ENCODE measurements at places on chromosomes 5 and 9.
A peak's percentile ranks its signal among the peaks of the same experiment; 100 is the strongest.

DNA sequence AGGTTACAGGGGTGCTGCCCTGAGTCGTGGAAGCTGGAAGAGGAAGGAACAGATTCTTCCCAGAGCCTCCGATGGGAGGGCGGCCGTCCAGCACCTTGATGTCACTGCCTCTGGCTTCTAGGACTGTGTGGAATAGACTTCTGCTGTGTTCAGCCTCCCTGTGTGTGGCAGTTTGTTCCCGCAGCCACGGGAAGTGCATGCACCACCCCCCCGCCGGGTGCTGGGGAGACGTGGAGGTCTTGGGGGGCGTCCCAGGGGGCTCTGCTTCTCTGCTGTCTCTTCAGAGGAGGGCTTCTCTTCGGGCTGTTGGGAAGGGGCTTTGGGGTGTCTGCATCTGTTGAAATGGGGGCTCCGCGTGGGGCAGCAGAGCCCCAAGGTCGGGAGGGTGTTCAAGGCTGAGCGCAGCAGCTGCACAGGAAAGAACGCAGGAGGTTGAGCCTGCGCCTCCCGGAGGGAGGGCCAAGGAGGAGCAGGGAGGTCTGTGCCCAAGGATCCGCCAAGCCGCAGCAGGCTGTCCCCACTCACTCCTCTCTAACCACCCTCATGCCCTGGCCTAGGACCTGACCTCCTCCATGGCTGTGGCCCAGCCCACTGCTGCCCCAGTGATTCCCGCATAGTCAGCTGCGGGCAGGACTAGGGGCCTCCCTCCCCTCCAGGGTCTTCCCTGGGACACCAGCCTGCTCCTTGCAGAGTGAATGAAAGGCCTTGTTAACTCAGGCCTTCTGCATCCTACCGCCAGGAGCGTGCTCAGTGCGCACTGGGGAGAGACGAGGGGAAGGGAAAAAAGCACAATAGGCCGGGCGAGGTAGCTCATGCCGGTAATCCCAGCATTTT is 45.0 kb downstream of the ROPN1L start:
- DNase-seq, result no peak

DNA sequence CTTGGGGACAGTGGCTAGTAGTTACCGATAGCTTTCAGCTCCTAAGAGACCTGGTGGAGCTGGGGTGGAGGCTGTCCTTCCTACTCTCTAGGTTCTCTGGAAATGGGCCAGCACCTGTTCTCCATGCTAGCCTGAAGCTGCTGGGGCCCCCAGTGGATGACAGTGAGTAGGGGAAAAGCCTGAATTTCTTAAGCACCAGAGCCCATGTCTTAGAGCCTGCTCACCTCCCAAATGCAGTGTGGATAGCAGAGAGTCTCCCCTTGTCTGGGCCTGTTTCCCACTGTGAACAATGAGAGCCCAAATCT is 105.8 kb downstream of the DAB2IP start:
- no peak for DNase-seq

DNA sequence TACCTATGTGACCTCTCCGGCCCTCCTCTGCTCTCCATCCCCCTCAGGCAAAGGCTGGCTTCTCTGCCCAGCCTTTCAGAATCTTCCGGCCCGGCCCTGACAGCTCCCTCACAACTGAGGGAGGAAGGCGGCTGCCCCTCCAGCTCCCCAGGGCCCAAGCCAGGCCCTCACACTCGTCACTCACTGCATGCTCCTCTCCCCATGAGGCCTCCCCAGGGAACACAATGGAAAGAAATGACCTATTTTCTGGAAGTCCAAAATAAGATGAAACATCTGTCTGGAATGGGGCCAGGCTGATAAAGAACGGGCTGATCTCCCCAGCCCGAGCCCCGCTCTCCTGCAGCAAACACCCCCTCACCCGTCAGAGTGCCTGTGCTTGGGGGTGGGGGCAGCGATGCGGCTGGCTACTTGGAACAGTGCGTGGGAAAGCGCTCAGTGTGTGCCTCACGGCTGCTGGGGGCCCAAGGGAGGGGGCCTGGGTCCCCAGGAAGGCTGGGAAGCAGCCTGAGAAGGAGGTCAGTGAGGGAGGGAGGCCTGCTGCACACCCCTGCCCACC is 11.3 kb downstream of the PDGFRB start:
- no peak for DNase-seq

DNA sequence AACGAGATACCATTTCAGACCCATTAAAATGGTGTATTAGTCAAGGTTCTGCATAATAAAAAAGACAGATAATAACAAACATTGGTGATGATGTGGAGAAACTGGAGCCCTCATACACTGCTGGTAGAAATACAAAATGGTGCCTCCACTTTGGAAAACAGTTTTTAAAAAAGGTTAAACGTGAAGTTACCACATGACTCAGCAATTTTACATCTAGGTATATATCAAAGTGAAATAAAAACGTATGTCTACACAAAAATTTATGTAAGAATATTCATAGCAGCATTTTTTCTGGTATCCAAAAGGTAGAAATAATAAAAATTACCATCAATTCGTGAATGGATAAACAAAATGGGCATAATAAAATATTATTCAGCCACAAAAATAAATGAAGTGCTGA is 519.8 kb downstream of the TLE4 start:
- no peak for DNase-seq

DNA sequence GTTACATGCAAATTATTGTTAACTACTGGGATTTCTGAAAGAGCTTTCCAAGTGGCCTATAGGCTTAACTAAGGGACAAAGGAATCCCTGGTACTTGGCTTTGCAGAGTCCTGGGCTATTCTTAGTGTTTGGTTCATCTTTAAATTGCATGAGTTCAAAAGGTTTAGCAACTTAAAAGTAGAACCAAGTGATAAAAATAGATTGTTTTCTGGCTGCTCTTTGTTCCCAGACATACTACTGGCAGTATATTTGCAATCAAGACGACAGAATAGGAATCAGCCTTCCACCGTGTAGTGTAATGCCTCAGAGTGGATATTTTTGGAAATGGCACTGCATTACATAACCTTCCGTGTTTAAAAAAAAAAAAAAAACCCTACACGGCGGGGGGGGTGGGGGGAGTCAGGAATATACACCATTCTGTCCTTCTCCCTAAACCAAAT is 1.0 kb downstream of the NREP start:
- peak; percentile 59 for DNase-seq

DNA sequence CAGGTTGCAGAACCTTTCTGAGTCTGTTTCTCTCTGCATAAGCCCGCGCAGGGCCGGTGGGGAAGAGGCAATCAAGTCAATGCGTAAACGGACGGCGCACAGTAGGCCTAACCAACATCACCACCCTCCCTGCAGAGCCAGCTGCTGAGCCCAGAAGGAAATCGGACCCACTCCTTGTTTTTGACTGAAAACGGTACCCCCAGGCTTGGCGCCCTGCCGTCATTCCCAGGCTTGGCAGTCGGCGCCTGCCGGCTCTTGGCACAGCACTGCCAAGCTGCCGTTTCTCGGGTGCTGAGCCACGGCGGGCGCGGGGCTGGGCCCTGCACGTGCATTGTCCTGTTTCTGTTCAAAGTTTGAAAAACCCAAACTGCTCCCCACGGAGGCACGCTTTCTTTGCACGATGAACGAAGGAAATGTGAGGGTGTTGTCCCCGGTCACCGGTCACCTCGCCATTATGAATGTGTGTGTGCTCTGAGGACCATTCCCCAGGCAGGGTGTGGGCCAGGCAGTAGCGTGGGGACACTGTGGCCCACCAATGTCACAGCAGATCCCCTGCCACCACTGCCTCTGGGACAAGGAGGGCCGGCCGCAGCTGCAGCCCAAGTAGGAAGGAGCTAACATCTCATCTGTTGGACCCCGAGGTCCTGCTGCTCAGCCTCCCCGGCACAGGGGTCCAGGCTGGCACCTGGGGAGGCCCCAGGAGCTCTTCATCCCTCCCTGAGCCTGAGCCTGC is 20.1 kb downstream of the FIBCD1 start:
- no peak for DNase-seq

DNA sequence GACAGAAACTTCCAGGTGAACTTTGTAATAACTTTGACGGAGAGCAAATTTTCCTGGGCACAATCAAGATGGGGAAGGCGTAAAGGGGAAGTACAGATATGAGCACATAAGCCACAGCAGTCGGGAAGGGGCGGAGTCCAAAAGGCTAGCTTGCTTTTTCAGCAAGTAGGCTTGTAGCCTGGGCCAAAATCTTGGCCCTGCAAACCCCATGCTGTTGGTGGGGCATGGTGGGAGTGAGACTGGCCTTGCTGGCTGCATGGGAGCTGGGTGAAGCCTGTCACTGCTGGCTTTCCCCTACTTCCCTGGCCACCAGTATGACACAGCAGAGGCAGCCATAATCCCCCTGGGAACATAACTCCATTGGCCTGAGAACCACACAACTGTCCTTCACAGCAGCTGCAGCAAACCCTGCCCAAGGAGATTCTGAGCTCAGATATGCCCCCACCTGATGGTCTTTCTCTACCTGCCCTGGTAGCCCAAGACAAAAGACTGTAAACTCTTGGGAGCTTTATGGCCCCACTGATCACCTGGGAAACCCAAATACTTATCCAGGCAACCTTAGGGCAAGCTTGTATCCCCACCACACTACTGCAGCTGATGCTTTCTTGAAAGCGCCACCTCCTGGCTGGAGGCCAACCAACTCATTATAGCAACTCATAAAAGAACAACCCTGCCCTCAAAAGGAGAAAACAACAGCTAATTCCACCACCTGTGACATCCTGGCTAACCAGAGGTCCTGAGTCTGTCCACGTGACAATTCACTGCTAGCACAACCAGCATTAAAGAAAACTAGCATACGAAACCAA is 24.0 kb downstream of the DCTN4 start:
- DNase-seq, result no peak

DNA sequence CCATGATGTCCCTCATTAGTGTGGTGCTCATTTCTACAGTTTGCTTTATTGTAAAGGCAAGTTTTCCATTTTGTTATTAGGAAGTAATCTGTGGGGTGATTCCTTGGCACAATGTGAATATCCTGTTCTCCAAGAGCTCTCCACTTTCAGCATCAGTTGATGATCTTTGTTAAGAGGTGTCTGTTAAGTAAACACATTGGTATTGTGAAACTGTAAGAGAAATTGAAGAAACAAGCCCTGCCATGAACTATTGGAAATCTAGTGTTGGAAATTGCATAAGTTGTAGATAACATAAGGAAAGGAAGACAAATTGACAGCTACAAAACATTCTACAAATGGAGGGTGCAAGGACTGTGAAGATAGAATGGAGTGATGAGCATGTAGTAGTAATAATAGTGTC is 17.2 kb downstream of the RNF14 start:
- DNase-seq, result no peak

- no peak for DNase-seq
Measured at GRCh38 chr5:168179192-168179593, 112.3 kb upstream of the WWC1 start.

GRCh38 chr5:32450952-32451351 is 6.4 kb upstream of the ZFR start:
- DNase-seq, result no peak

GRCh38 chr9:121821326-121821725 is 169.9 kb downstream of the DAB2IP start:
- no peak for DNase-seq

DNA sequence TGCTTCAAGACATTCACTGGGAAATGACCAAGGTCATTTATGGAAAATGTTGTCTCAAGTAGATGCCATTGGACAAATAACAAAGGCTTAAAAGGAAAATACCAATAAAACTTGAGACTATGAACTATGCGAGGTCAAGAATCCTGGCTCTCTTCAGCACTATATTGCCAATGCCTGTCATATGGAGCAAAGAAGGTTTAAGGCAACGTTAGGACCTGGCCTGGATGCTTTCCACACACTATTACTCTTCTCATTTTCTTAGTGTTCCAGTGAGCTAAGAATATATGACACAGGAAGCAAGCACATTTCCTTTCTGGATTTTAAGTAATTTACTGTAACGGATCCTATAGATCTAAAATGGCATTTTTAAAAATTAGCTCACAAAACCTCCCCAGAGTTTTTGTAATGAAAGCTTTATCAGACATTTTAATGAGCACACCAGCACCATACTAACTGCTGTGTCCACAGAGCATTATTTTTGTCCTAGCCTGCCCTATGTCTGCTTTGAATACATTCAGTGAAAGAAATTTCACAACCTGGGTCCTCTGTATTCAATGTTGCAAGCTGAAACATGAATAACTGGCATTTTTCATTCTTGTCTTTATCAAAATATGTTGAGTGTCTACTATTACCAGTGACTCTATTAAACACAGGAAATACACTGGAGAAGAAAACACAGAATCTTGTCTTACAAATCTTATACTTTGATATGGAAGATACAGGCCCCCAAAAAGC is 315.6 kb downstream of the CETN3 start:
- no peak for DNase-seq

GRCh38 chr9:18349530-18349929 is 124.4 kb upstream of the ADAMTSL1 start:
- DNase-seq, result no peak

- no peak for DNase-seq
Measured at GRCh38 chr5:103490030-103490739, 72.4 kb downstream of the NUDT12 start.

DNA sequence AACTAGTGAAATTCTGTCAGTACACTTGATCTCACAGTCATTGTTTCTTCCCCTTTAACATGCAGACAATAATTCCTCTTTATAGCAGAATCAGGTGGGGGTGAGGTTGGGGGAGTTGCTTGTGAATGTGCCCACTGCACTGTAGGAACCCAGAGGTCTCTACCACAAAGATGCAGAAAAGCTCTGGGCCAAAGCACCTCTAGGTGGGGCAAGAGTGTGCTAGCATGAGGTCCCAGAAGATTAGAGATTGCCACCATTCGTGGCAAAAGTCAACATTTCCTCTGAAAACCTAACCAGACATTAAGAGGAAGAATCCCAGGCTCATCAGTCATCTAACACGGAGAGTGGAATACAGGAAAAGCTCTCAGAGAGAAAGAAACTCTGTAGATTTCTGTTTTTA is 74.5 kb downstream of the PTCD2 start:
- DNase-seq, result no peak

DNA sequence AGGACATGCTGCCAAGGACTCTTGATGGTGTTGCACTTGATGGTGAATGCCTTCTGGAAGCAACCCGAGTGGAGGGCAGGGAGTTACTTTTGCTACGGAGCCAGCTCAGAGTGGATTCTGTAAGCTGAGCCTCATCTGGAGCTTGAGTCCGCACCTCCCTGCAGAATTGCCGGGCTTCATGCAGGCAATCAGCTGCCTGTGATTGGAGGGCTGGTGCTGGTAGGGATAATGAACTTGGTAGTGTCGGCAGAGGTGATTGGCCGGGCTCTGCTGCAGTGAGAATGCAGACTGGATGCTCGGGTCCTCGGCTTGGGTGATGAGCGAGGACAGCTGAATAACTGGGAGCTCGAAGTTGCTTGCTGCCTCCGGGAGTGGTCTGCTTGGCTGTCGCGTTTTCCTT is 23.1 kb downstream of the SLC25A25 start:
- DNase-seq, result peak; percentile 98

DNA sequence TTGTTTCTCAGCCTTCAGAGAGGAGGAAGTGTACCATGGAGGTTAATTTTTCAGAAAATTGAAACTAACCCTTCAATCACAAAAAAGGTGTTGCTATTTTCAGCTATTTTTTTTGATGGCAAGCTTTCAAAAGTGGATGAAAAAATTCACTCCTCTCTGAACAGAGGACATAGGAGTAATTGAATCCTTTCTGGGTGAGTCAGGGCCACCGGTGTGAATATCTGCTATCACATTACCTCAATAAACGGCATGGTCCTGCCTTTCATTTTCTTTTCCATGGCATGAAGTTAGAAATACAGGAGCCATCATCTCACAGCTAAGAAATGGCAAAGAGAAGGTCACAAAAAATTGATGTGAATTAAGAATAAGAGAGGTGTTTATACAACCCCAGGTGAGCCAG is 90.2 kb upstream of the CCDC112 start:
- DNase-seq, result no peak

GRCh38 chr5:60649288-60649917 is 50.6 kb downstream of the DEPDC1B start:
- DNase-seq, result peak; percentile 47

- DNase-seq, result no peak
Measured at GRCh38 chr5:133686566-133686965, 74.2 kb upstream of the FSTL4 start.
